ENCODE measurements at places on chromosomes 11 and 22. TPM values are rescaled to one million over a fixed set of nuclear protein-coding genes. Genes with fewer than 3 reads are reported as not detected.

APOL3 gene
- total RNA-seq, result 134 TPM

MUS81 gene
- 106 TPM for total RNA-seq

CARS1 gene
- total RNA-seq, result 119 TPM

LUZP2 gene
- not detected for total RNA-seq

MMP27 gene
- not detected for total RNA-seq

RCN1 gene
- total RNA-seq, result 21.1 TPM

CCND1 gene
- total RNA-seq, result not detected

RTN4RL2 gene
- total RNA-seq, result not detected

SULT4A1 gene
- not detected for total RNA-seq

LINC01488 gene
- not detected for total RNA-seq

ASRGL1 gene
- total RNA-seq, result 9.0 TPM

ADAMTS8 gene
- total RNA-seq, result not detected

CAPN5 gene
- 0.20 TPM for total RNA-seq

ROBO4 gene
- total RNA-seq, result not detected

ME3 gene
- total RNA-seq, result 1.3 TPM

GLYATL1 gene
- total RNA-seq, result not detected

MFRP gene
- not detected for total RNA-seq

C11orf42 gene
- not detected for total RNA-seq

CREB3L1 gene
- not detected for total RNA-seq

Measured in activated CD8-positive, alpha-beta memory T cell treated with anti-CD3 and anti-CD28 coated beads, Interleukin-2, amount 10 ng/mL, durations not matched to agents 7 days and 5 days (primary cell).